AG09309 (cell line): ENCODE measurements at places on chromosomes 2 and 18.

DNA sequence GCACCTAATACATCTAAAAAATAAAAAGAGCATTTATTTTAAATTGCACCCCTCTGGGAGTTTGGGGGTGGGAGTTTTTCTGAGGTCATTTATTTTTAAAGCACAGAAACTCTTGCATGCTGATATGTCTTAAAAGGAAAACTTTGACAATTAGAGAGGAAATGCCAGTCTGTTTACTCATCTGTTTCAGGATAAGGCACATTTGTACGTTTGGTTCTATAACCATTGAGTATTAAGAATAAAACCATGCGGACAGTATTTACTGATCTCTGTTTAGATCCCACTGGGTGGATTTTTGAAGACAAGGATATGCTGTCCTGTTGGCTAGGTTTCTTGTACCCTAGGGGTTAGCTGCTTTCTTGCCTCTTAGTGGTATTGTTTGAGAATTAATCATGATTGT, 122.9 kb downstream of the TANC1 start:
- no peak for DNase-seq

DNA sequence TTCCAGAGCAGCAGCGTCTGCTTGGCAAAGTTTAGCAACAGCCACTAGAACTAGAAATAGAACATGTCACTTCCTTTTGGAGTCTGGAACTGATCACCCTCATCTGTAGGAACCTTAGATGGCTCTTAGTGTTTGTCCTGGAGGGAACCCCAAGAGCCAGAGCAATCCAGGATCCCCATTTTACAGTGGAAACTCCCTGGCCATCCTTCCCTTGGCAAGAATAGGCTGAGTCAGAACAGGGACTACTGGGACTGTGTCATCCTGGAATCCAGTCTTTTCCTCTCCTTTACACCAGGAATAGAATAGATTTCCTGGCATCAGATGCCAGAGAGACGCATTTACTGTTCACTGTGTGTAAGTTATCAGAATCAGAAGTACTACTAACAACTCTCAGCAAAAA, 33.2 kb upstream of the GRHL1 start:
- no peak for DNase-seq

- no peak for DNase-seq
Measured at GRCh38 chr2:52475590-52475989, 1292.0 kb upstream of the CHAC2 start.

DNA sequence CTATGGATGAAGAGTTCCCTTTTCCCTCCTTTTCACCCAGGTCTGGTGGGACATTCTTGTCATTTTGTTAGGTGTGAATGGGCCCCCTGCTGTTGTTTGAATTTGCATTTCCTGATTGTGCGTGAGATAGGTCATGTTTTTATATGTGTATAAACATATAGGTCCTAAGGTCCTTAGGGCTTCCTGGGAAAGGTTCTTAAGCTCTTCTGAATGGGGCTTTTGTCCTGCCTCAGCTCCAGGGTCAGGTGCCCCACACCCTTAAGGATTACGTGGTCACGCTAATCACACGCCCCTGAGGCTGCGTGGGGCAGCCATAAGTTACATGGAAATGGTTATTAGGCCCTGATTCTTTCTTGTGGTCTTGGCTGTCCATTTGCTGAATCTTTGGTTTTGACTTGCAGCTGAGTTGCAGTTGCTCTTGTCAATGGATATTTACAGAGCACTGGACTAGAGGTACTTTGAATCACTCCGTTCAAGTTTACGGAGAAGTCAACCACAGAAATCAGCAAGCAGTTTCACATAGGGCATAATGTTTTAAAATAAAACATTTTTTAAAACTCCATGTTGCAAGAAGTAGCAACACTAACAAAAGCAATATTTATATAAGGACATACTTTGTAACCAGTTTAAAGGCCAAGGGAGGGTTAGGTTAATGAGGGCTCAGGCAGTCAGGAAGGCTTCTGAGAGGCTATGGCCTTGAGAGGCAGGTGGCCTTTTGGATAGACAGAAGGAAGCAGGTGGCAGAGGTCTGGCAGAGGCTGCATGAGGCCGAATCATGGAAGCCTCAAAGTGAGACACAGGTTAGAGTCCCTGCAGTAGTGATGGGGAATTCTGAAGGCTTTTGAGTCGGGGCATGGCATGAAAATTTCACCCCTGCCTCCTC, 24.2 kb downstream of the LIPG start:
- DNase-seq: no peak

GRCh38 chr2:67576991-67577390, 179.9 kb downstream of the ETAA1 start:
- no peak for DNase-seq

DNA sequence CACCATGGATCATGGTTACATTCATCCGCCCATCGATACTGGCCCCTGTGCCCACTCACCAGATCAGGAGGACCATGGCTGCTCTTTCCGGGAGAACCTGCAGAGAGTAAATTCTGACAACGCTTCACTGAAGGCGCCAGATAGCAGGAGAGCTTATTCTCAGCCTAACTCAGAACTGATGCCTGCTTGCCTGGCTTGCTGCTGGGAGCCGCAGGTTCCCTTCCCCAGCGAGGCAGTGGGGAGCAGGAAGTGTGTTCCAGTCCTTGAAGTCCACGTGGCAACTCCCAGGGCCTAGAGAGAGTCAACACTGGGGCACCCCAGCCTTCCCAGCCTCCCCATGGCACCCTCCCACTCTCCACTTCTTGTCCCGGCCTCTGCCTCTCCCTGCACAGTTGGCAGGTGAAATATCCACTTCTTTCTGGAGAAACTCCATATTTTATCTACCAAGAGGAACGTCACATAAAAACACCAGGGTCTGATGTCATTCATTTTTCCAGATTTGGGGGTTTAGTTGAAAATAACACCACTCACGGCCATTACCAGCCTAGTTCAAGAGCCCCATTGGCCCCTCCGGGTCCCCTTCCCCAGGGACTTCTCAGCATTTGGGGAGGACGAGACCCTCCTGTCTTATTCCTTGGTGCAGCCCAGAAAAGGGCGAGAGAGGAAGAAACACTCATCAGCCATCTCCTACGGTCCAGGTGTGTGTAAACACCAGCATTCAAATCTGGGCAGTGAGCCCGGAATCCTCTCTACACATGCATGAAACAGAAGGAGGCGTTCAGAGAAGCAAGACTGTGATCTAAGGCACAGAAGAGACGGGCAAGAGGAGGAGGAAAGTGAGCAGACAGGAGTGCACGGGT, 3.5 kb upstream of the TUBB6 start:
- DNase-seq: no peak

GRCh38 chr2:234569776-234570430, 73.0 kb upstream of the ARL4C start:
- DNase-seq: no peak

DNA sequence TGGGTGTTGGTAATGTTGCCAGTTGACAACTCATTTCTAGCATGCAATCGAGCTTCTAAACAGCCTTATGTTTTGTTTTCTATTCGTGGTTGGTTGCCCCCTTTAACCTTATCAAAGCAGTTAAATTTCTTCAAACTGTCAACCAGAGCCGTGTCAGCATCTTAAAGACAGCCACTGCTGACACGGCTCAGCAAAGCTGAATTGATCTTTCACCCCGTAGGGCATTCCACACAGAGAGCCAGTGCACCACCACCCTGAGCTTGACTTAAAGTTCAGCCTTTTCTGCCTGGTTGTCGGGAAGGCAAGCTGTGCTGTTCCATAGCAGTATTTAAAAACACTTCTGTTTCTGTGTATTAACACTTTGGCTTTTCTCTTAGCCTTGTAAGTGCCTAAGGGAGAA, 355.0 kb upstream of the CHST9 start:
- no peak for DNase-seq

DNA sequence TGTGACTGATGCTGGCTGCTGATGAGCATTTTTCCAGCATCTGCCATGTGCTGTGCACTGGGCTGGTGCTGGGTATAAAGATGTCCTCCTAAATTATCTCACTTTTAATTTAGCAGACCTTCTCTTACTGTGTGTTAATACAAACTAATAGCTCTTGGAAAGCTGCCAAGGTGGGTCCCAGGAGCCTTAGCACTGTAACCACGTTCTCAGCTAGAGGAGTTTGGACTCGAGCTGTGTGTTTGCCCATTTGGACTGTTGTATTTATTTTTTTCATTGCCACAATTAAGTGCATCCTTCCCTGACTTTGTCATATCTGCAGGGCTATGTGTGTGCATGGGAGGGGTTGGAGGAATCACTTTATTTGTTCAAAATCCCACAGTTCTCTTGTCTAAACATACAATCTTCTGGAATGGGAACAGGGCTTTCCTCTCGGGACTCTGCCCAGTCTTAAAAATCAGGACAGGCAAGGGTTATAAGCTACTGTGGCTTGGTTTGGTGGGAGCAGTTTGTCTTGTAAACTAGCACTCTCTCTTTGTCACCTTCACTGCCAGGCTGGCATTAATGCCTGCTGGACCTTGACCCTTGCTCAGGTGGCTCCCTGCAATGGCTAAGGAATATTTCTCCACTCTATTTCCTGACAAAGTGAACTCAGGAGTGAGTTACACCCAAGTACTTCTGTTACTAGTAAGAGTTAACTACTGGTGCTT, 129.7 kb upstream of the MGAT5 start:
- DNase-seq: no peak

DNA sequence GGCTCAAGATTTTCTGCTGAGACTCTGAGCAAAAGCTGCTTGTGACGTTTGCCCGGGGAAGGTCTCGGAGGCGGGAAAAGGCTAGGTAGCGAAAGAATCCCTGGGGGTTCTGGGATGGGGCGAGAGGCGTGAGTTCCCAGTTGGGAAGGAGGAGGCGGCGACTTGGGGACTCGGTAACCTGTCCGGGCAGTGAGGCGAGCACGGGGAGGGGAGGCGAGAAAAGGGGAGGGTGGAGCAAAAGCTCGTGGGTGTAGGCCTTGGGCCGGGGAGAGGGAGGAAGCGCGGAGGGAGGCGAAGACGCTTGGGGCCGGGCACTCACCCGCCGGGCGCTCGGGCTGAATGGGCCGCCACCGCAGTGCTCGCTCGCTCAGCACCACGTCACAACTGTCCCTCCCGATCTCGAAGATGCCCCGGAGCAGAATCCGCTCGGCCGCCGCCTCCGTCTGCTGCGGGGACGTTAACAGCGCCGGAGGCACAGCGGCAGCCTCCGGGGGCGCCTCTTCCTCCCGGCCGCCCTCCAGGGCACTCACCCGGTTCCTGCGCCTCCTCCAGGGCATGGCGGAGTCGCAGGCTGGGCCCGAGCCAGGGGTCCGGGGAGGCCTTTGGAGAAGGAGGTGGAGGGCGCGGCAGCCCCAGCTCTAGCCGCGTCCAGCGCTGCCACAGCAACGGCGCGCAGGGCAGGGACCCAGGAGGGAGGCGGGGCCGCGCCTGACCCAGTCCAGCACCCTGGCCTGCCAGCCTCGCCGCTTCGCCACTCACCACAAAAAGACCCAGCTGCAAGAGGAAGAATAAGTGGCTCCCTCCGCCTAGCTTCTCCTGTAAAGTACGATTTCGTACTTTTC, at the start of gene CERKL:
TSS of gene CERKL (minus strand) at position 656 of the 842 bp plus-strand sequence. CDS start at position 557, 99 bp downstream.
- DNase-seq: no peak

GRCh38 chr2:158464426-158465281, 7.9 kb downstream of the PKP4 start:
- no peak for DNase-seq

DNA sequence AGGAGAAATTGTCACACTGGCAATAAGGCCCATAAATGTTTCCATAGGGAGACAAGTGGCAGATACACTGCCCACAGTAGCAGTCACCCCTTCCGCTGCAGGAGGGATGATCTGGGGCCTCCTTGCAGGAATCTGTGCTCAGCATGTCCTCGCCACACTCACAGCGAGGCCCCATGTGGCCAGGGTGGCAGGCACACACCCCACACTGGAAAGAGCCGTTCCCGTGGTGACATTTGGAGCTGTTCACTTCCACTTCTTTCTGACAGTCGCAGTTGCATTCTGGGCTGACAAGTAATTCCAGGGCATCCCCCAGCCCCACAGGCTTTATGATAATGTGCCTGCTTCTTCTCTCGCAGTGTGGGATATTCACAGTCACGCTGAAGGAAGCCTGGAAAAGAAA, 62.6 kb downstream of the ITGB6 start:
- no peak for DNase-seq

- no peak for DNase-seq
Measured at GRCh38 chr2:39550701-39551285, 113.7 kb upstream of the MAP4K3 start.

- DNase-seq: no peak
Measured at GRCh38 chr2:96895746-96896651, 26.1 kb upstream of the SEMA4C start.

DNA sequence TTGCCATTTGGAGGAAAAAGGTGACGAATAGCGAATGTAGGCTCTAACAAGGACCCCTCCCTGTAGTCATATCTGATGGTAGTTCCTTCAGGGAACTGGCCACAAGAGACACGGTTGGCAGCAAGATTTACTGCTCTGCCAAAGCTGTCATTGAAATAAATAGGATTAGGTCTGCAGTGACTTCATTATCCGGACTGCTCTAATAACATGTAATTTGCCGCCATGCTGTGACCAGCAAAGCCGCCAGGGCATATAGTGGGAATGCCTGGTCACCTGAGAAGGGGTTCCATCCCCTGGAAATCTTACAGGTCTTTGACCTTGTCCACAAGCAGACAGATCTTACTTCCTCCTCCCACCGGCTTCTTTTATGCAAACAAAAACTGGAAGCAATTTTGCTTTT, 59.4 kb upstream of the LAPTM4A start:
- no peak for DNase-seq

- no peak for DNase-seq
Measured at GRCh38 chr2:220963930-220964329, 608.2 kb downstream of the EPHA4 start.

GRCh38 chr2:54480025-54480424, 23.9 kb downstream of the SPTBN1 start:
- no peak for DNase-seq

GRCh38 chr2:15152382-15152781, 408.8 kb downstream of the NBAS start:
- no peak for DNase-seq

- peak; percentile 4 for DNase-seq
Measured at GRCh38 chr18:6219116-6219717, 195.5 kb downstream of the L3MBTL4 start.

DNA sequence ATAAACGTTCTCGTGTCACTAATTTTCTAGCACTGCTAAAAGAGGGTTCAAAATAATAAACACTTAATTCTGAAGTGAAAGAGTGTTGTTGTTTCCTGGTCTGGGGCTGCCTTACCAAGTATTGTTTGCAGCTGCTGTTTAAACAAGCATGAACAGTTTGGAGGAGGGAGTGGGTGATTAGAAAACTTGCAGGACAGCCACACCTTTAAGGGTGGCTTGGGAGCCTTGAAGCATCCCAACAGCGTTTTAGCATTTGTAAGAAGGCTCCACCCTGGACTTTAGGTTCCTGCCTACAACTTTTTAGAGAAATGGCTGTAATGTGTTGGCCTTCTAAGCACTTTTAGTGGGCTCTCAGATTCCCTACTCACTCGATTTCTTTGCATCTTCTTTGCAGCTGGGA, 371.6 kb downstream of the TGIF1 start:
- DNase-seq: no peak

GRCh38 chr18:41982942-41983660, 28.1 kb downstream of the PIK3C3 start:
- DNase-seq: no peak

DNA sequence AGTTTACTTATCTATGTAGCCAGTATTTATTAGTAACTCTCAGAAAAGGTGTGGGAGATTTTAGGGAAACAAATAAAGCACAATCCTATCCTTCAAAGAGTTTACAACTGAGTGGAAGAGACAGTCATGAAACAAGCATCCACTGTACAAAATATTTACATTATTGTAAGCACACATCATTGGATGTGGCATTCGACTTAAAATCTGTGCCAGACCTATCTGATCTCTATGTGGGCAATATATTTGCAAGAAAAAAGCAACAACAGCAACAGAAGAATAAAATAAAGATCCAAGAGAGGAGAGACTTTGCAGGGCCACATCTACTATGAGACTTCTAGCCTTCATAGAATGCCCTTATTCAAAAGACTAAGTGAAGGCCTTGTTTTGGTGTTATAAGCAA, 882.1 kb upstream of the PIK3C3 start:
- no peak for DNase-seq

- DNase-seq: no peak
Measured at GRCh38 chr2:86764661-86765309, 25.9 kb downstream of the CD8A start.
